Tibial nerve (tissue), 4 donors: ENCODE measurements at places on chromosomes 16 and 17.
A peak's percentile ranks its signal among the peaks of the same experiment; 100 is the strongest.

- DNase-seq: no peak
These were observed 121.2 kb downstream of the ASIC2 start for GRCh38 chr17:33171931-33172330.

DNA sequence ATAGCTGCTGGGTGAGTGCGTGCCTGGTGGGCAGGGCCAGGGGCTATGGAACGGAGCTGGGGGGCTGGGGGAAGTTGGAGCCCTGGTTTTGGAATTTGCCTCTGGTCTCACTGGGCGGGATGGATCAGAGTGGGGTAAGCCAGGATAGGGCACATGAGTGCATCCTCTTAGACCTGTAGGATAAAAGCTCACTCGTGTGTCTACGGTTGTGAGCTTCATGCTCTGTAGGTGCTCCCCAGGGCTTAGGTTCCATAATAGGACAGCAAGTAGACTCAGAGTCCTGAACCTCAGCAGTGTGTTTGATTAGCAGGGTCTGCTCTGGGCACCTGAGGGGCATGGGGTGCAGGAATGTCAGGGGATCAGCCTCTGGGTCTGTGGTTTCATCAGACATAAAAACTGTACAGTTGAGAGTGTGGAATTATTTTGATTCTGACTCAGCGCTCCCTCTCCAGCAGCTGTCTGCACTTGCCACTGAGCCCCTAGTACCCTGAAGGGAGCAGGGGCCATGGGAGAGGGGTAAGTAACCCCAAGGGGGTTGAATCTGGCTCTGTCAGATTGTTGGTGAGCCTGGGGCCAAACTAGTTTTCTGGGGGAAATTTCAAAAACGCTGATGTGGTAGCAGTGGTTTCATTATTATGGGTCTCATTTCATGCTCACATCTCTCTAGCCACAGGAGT lies 84.2 kb upstream of the LGALS9 start:
- no peak for DNase-seq

DNA sequence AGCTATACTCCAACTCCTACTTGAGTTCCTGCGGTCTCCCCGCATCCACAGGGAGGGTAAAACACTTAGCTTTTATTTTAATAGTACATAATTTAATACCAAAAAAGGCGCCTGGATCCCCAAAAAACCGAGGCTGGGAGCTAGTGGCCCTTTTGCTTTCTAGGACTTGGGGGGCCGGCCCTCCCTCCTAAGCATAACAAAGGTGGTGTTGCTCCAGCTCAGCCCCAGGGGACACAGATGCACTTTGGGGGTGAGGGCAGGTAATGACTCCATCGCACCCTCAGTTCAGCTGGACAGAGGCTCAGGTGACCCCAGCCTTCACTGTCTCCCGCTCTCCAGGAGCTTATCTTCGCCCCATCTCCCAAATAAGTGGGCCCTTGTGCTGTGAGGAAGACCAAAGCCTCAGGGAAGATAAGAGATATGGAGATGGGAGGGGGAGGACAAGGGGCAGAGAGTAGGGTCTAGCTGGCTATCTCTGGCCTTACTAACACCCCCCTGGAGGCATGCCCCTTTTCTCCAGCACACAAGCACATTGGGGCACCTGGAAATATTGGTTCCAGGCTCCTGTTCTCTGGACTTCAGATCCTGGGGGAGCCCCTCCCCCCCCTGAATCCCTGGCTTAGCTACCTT lies 2.8 kb upstream of the NHERF1 start:
- DNase-seq: no peak

GRCh38 chr17:82486231-82487094 lies 27.9 kb downstream of the NARF start:
- DNase-seq: no peak

DNA sequence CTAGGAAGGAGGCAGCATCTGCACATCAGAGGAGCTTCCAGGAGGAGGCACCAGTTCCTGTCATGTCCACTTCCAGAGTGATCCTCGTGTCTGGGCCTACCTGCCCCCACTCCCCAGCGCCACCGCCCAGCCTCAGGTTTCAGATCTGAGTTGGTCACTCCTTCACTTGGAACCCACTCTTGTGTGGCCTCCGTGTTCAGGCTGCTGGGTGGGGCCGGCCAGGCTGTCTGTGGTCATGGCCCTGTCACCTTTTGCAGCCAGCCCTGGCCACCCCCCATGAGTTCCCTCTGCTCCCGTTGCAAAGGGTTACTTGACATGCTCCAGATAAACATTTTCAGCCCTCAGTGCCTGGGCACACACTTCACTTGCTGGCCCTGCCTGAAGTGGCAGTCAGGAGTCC lies 26.6 kb upstream of the SPPL2C start:
- DNase-seq: no peak

GRCh38 chr17:39619786-39620101 lies 7.0 kb upstream of the PPP1R1B start:
- DNase-seq: no peak

- no peak for DNase-seq
These were observed 29.1 kb upstream of the ZNF469 start for GRCh38 chr16:88353691-88354090.

- DNase-seq: no peak
These were observed 15.3 kb downstream of the HSD11B2 start for GRCh38 chr16:67445913-67446907.

DNA sequence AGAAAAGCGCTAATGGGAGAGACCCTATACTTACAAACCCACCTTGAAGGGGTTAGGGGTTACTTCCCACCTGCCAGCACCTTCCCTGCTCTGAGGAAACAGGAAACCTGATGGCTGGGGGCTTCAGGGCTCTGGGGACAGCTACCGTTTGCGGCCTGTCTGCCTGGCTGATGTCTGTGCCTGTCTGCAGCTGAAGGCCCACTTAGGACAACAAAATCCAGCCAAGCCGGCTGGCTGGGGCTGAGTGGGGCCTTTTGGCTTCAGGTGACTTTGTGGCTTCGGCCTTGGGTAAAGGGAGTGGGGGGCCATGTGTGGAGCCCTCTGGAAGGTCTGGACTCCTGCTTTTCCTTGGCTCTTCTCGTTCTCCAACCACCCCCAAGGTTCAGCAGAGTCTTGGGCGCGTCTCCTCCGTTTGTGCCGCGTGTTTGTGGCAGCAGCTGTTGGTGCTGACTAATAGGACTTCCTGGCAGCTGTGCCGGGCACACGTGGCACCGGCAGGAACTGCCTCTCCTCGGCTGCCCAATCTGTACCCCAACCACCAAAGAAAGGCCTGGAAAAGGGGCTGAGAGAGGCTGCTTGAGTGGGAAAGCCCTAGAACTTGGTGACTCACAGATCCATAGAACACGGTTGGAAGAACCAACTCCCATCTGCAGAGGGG lies 186.7 kb downstream of the MSI2 start:
- DNase-seq: no peak

GRCh38 chr17:3639981-3640596 lies 3.5 kb downstream of the CTNS start:
- no peak for DNase-seq

DNA sequence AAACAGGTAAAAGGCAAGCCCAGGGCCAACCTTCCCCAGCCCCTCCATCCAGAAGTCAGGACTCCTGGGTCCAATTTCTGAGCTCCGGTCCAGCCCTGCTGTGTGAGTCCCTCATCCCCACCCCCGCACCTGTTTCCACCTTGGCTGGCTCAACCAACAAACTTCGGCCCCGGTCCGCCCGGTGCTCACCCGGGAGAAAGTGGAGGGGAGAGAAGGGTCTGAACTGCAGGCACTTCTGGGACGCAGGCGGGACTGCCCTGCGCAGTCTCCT lies 541 bp downstream of the RHBDF2 start:
- no peak for DNase-seq

GRCh38 chr17:80260069-80260535 lies 550 bp upstream of the RNF213 start:
- peak; percentile 21 for DNase-seq

- peak; percentile 73 for DNase-seq
These were observed 9.3 kb downstream of the NUBP1 start for GRCh38 chr16:10752843-10753523.

DNA sequence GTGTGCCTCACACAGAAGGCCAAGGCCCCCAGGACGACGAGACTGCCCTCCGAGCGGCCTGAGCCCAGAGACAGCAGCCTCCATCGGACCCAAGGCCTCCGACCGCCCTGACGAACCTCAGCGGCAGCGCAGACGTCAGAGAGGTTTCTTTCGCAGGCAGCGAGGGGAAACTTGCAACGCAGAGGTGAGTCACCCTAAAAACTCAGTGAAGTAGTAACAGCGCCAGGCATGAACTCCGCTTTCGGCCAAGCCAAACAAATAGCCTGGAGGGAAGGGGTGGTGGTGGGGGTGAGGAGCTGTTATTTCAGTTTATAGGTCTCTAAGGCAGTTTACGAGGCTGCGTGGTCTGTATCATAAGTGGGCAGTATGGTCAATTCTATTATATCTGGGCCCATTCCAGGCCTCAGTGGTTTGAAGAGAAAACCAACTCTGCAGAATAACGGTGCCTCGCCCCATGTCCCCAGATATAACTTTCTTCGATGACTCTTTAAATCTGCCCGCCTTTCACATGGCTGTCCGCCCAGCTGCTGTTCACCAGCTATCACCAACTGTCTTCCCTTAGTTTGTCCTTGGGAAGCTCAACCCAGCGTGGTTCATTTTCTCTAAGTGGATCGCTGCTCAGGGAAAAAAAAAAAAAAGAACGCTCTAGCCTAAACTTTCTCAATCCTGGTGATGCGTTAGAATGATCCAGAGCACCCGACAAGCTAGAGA lies 43.5 kb upstream of the FOXF1 start:
- DNase-seq: no peak

GRCh38 chr17:56471696-56472095 lies 121.8 kb upstream of the NOG start:
- DNase-seq: no peak

DNA sequence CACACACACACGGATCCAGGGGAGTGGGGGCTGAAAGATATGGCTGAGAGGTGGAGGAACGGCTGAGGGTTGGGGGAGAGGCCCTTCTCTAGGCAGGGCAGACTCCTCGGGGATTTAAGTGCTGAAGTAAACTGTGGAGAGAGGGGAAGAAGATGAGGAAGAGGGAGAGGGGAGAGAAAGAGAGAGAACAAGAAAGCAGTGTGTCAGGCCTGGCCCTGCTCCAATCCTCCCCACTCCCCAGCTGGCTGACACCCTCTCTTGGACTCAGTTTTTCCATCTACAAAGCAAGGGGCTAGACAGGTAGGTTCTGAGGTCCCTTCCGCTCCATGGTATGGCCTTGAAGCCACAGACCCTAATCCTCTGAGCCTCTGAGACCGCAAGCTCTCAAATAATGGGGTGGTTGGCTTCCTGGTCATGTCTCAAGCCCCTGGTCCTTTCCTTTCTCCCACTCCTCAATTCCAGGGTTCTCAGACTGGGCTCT lies 2.0 kb downstream of the VAMP2 start:
- DNase-seq: no peak

DNA sequence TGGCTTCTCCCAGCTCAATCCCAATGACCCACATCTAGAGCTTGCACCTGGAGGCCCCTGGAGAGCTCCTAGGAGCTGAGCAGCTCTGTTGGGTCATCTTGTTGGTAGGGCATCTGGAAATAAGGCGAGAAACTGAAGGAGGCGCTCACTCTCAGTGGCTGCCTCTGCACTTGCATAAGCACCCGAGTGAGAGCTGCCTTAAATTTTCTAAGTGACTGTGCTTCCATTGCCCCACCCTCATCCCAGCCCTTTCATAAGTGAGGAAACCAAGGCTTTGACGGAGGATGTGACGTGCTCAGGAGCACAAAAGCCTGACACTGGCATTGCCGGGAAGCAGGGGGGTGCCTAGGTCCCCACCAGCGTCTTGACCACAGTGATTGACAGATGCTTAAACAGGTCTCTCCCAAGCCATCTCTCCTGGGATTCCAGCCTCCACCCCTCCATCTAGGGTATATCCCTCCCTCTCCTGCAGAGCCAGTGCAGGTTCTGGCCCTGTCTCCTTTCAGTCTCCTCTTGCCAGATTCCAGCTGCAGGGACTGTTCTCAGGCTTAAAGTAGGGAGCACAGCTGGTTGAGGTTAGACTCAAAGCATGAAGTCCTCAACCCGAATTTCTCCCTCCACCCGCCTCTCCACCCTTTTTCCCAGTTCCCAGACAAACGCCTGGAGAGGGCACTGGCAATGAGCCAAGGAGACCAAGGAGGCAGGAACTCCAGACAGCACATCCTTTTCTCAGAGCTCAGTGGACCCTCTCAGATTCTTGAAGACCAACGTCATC lies 113.7 kb downstream of the IRX5 start:
- no peak for DNase-seq

DNA sequence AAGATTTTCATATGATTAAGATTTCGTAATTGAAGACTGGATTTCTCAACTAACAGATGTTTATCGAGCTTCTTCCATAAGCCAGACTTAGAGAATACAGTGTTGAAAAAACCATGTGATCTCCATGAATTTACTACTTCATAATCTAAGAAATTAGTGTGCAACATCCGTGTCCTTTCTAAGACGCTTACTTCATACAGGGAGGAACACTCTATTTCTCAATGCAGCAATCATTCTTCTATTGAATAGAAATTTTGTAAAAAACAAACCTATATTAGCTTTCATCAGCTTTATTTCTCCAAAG lies 946.3 kb downstream of the KCNJ2 start:
- no peak for DNase-seq

DNA sequence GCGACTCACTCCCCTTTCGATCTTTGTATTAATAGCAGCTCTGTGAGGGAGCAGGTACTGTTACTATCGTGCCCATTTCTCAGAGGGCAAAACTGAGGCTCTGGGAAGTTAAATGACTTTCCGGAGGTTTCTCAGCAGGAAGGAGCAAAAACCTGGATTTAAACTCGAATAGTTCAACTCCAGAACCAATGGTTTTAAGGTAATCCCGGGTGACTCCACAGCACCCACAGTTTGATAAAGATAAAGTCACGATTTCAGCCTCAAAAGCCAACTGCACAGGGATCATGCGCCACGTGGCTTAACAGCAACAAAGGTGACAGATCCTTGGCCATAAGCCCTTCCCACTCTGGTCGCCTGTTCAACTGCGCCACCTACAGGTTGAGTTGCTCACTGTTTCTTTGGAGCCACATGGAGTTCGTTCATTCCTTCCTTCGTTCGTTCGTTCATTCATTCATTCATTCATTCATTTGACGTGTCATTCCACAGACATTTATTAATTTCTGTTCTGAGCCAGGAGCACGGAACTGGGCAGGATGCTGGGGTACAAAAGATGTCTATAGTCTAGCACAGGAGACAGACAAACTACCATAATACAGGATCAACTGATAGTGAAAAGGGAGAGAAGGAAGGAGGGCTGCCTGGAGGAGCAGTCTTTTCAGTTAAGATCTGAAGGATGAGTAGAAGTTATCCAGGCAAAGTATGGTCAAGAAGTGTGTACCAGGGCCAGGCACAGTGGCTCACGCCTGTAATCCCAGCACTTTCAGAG lies 134.8 kb downstream of the HS3ST2 start:
- DNase-seq: peak; percentile 54

- no peak for DNase-seq
These were observed 23.6 kb upstream of the GPRC5C start for GRCh38 chr17:74408262-74408661.

GRCh38 chr17:36142235-36142634 lies 34.2 kb downstream of the TBC1D3B start:
- no peak for DNase-seq

DNA sequence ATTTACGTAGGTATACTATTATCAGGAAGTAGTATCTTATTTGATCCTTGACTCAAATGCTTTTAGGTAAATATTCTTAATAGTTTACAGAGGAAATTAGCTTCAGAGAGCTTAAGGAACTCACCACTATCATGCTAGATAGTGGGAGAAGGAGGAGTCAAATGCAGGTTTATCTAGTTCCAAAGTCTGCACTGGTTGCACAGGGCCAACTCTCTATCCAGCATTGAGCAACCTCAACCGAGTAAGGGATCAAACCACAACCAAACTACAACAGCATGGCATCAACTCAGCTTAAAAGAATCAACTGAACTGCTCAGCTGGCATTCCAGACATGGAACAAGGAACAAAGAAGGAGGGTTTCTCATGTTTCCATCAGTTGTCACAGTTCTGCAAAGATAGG lies 306.0 kb downstream of the MAF start:
- DNase-seq: no peak
